CD8-positive, alpha-beta memory T cell (primary cell): ENCODE measurements at places on chromosomes 5 and 9. TPM values are rescaled to one million over a fixed set of nuclear protein-coding genes. Genes with fewer than 3 reads are reported as not detected.

DRD1 gene
- not detected for total RNA-seq

ZNF474 gene
- total RNA-seq = 0.29 TPM

RAB3C gene
- total RNA-seq = not detected

WDR31 gene
- total RNA-seq = 1.3 TPM

FOXD4 gene
- total RNA-seq = 0.20 TPM

DPP7 gene
- 308 TPM for total RNA-seq

IL17B gene
- not detected for total RNA-seq
